ENCODE measurements at places on chromosomes 4 and X.

- H3K36me3 ChIP-seq, result no peaks in the 10 kb centered on the region
- no peaks in the 10 kb centered on the region for H3K27me3 ChIP-seq
- no peak for DNase-seq
- no peaks in the 10 kb centered on the region for H3K4me1 ChIP-seq
- H3K4me3 ChIP-seq, result no peak overlapping the region
Measured at GRCh38 chr4:17448689-17449088, 63.2 kb downstream of the QDPR start.

GRCh38 chr4:22787753-22788375, 95.1 kb downstream of the GBA3 start:
- H3K4me3 ChIP-seq, result no peak overlapping the region
- H3K4me1 ChIP-seq, result no peaks in the 10 kb centered on the region
- no peaks in the 10 kb centered on the region for H3K27me3 ChIP-seq
- H3K27ac ChIP-seq, result no peak overlapping the region
- no peak for DNase-seq
- H3K36me3 ChIP-seq, result no peaks in the 10 kb centered on the region

GRCh38 chr4:6112606-6113290, 87.6 kb downstream of the JAKMIP1 start:
- DNase-seq, result no peak
- H3K27ac ChIP-seq, result no peak overlapping the region
- H3K4me3 ChIP-seq, result no peak overlapping the region
- H3K36me3 ChIP-seq, result no peaks in the 10 kb centered on the region
- H3K27me3 ChIP-seq, result no peaks in the 10 kb centered on the region

DNA sequence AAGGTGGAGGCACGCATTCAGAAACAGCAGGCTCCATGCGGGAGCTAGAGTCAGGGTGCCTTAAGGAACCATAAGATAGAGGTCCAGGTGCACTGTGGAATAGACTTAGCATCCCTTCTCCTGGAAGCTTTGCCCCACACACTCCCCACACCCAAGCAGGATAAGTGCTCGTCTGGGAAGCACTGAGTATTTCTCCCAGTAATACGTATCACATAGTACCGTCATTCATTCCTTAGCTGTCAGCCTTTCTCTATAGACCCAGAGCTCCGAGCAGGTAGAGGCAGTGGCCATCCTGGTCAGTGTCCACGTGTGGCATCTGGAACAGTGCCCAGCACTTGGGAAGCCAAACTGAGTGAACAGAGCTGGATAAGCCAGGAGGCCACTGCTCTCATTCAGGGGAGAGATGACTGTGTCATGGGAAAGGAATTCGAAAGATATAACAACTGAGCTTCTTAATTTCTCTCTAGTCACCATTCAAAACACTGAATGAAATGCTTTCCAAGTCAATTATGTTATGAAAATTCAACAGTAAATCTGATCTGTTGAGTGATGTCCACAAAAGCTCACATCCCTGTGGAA, 9.9 kb downstream of the APBB2 start:
- peaks cover 7% of the 10 kb centered on the region for H3K4me1 ChIP-seq
- H3K27me3 ChIP-seq, result no peaks in the 10 kb centered on the region
- peak; percentile 29 for DNase-seq
- H3K36me3 ChIP-seq, result no peaks in the 10 kb centered on the region

DNA sequence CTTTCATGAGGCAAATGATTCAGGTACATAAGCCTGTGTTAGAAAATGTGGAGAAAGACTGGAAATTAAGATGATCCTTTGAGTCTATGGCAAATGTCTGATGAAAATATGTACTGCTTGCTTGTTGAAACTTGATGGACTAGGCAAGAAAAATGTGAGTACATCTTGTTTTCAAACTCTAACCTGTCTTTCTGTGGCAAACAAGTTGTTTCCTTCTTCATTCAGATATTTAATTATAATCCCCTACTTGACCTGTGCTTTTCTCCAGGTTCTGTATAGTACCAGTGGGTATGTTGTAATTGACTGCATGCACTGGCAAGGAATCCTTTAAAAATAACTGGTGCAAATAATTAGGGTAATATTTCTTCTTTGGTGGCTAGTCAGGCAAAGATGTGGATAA, 136.7 kb downstream of the ARHGAP24 start:
- H3K27me3 ChIP-seq, result no peaks in the 10 kb centered on the region
- H3K4me1 ChIP-seq, result no peaks in the 10 kb centered on the region

All from uterus (tissue), 4 donors.